ENCODE measurements at places on chromosomes 6 and 20. TPM values are rescaled to one million over a fixed set of nuclear protein-coding genes. Genes with fewer than 3 reads are reported as not detected.

Gene HSPA1A
- 14.6 TPM for polyA plus RNA-seq

Gene DYNLT2
- 0.56 TPM for polyA plus RNA-seq

DNA sequence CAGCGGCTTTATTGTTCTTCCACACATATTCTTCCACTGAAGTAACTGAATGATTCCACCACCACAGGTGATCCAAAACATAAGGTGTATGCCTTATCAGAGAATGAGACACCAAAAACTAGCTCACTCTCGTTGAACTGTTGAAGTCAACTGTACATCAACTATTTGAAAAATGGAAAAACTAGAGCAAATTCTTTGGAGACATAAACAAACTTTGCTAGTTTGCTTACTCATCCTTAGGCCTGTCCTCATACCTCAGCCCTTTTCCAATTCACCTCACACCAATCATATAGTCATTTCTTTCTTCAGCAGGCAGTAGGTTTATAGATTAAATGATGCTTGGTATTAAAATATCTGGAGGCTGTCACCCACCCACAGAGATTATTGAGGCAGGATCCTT, 77.1 kb upstream of the RNF217 start:
- no peak for DNase-seq

- peak; percentile 72 for DNase-seq
Observed at GRCh38 chr6:27176523-27177484, 70.7 kb upstream of the PRSS16 start.

Gene CDH26
- not detected for polyA plus RNA-seq

- DNase-seq = no peak
Observed at GRCh38 chr20:3661814-3662665, 1.2 kb downstream of the GFRA4 start.

DNA sequence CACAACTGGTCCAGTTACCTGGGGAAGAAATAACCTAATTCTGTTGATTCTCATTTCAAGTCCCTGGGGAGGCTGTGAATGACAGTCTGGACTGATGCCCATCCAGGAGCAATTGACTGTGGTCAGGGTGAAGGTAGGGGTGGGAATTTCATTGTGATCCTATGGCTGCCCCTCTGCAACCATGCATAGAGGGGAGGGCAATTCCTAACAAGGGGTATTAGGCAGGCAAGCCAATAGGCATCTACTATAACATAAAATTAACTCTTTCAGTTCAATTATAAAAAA, 44.0 kb upstream of the TRAM2 start:
- DNase-seq = no peak

DNA sequence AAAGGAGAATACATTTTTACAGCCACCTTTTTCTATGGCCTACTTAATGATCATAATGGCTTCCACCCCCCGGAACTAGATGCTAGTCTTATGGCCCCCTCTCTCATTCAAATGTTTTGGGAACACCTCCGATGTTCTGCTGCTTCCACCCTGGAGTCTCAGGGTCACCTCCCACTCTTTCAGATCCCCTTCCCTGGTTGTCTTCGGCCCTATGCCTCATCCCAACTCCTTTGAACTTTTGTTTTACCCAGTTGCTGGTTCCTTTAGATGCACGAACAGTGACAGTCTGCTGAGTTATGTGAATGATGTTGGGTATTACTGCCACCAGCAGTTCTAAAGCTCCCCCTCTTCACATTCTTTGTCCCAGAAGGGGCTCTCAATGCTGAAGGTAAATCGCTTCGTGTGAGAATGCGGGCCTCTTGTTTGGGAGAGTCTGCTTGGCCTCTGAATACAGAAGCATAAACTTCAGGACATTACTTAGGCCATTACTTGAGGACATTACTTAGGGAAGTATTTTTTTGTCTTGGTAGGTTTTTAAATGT, 309.1 kb downstream of the SOX4 start:
- DNase-seq = no peak

- no peak for DNase-seq
Observed at GRCh38 chr20:35002426-35003210, 47.0 kb downstream of the MYH7B start.

GRCh38 chr6:169692516-169692915, 9.3 kb downstream of the WDR27 start:
- DNase-seq = no peak

Gene SMPDL3A
- polyA plus RNA-seq = not detected

DNA sequence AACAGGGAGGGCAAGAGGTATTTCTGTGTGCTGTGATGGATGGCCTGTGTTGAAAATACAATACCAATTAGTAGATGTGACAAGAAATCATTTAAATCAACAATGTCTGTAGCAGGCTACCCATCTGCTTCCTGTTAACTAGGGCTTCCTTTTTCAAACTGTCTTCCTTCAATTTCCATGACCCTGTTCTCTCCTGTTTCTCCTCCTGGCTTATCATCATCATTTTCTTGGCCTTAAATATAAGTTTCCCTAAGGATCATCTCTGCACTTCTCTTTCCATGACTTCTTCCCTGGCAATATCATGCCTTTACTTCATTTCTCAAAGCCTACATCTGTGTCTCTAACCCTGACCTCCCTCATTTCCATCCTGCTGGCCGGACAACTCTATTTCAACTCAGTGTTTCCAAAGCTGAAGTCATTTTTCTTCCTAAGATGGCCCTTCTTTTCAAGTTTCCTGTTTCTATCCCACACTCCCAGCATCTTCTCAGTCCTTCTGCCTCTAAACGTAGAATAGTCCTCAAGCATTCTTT, 18.2 kb downstream of the ZC2HC1B start:
- DNase-seq = no peak

GRCh38 chr6:55047451-55048044, 126.8 kb upstream of the HCRTR2 start:
- DNase-seq = no peak

DNA sequence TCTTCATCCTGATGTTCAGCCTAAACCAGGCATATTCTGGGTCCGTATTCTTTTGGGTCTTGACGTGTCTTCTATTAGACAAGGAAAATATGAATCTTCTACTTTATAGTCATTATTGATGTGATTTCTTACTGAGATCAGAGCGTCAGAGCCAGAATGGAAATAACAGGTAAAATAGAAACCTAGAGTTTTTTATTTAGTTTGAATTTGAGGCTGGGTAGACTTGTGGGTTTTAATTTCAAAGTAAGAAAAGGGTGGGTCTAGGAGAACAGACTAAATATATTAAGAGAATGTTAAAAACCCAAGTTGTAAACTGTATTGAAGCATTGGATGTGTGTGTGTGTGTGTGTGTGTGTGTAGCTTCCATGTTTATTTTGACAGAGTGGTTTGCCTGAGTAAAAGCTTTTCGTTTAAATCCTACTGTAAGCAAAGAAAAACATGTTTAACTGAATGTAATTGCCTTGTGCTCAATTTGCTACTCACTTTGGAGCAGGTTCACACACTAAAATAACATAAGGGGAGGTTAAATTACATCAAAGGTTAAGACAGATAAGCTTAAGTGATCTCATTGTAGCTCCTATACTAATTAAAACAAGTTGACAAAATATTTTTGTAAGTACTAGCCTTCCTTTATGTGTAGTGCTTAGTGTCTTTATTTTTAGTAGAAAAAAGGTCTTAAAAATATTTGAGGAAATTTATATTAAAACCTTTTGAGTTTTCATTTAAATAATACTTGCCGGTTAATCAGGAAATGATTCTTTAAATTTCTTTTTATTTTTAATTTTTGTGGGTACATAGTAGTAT, 17.4 kb downstream of the HECA start:
- no peak for DNase-seq

Gene POU5F1
- polyA plus RNA-seq = not detected

DNA sequence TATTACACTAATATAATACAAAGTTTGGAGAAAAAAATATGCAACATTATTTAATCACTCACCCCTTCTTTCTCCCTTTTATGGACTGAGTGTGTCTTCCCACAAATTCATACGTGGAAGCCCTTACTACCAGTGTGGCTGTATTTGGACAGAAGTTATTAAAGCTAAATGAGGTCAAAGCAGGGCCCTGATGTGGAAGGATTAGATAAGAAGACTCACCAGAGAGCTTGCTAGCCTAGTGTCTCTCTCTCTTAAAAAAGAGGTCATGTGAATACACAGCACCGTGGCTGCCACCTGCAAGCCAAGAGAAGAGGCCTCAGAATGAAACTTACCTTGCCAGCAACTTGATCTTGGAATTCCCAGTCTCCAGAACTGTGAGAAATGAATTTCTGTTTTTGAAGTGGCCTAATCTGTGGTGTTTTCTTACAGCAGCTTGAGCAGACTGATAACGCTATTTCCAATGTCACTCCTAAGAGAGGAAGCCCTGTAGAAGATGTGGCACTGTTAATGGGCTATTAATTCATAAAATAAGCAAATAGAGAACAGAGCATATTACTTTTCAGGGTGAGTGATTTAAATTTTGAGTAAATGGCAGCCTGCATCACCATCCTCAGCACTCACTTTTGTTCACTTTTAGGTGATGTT, 233.4 kb downstream of the TBC1D7 start:
- no peak for DNase-seq

Gene RUNX2
- polyA plus RNA-seq = 22.6 TPM

Gene CAP2
- polyA plus RNA-seq = not detected

DNA sequence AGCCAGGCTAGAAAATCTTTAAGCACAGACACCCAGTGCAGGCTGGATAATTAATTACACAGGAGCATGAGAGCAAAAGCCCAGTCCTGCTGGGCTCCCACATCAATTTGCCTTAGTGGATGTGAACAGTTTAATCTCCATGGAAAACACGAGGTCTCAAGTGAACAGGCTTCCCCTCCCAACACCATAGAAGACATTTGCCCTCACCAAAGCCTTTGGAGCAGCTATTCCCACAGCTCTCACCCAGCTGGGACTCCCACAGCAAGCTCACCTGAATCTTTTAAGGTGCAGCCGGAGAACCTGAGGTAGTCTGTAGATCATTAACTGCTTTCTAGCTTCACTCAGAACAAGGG, 12.0 kb downstream of the TOMM6 start:
- DNase-seq = no peak

Gene PI16
- 31.5 TPM for polyA plus RNA-seq

GRCh38 chr20:58171796-58172425, 56.5 kb downstream of the ANKRD60 start:
- no peak for DNase-seq

DNA sequence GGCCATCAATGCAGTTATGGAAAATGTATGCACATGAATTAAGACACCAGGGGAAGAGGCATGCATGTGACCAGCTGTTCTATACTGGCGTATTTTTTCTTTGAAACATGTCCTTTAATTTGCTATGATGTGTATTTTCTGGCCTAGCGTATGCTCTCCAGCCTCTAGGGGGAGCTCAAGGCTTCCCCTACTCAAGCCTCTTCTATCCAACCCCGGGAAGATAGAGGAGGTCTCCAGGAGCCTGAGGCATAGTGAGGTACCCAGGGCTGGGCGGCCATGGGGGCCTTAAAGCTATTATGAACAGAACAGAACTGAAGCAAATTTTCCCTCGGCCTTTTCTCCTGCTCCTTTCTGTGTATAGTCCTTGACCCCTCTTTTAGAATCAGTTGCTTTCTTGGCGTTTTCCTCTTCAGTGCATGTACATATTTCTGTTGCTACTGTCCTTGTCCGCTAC, 528.9 kb downstream of the MAFB start:
- DNase-seq = no peak

Gene SLC35B3
- polyA plus RNA-seq = 17.2 TPM

- DNase-seq = no peak
Observed at GRCh38 chr6:55957961-55958422, 82.6 kb upstream of the BMP5 start.

DNA sequence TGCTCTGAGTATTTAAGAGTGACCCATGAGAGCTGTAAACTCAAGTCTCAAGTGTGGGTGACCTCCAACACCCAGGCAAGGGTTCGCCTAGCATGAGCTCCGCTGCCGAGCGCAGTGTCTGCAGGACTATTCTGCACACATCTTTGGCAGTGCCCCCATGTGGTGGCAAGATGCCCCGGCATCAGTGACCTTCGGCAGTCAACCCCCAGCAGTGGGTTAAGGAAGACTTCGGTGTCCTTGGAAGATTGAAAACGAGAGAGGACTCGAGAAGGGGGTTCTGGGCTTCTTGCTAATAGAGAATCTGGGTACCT, 43.1 kb downstream of the RBM38 start:
- DNase-seq = no peak

Gene SEC23B
- 56.8 TPM for polyA plus RNA-seq

Gene WFDC12
- polyA plus RNA-seq = not detected
